ENCODE measurements at places on chromosomes 6 and 20. TPM values are rescaled to one million over a fixed set of nuclear protein-coding genes. Genes with fewer than 3 reads are reported as not detected.

OR12D3 gene
- total RNA-seq: not detected

FAM50B gene
- total RNA-seq: 4.9 TPM

CLVS2 gene
- total RNA-seq: 1.5 TPM

MEP1A gene
- total RNA-seq: not detected

DZANK1 gene
- total RNA-seq: 2.9 TPM

SNAP91 gene
- 4.7 TPM for total RNA-seq

SLC17A9 gene
- 2.5 TPM for total RNA-seq

PRR18 gene
- total RNA-seq: not detected

DNA sequence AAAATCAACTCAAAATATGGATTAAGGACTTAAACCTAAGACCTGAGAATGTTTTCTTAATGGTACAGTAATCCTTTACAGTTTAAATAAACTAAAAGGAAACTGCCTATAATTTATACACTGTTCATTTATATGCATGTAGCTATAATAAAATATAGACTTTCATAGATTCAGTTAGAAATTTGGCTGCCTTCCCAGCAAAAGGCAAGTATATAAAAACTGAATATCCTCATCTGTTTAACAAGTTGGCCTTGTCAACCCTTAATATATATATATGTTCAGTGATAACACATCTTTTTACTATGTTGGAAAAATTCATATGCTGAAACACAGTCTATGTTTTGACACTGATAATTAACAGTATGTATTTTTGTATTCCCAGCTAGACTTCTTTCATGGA, 123.1 kb downstream of the GRIK2 start:
- no peak for DNase-seq

GRCh38 chr6:33417128-33417902, 592 bp downstream of the CUTA start:
- DNase-seq: no peak

DNA sequence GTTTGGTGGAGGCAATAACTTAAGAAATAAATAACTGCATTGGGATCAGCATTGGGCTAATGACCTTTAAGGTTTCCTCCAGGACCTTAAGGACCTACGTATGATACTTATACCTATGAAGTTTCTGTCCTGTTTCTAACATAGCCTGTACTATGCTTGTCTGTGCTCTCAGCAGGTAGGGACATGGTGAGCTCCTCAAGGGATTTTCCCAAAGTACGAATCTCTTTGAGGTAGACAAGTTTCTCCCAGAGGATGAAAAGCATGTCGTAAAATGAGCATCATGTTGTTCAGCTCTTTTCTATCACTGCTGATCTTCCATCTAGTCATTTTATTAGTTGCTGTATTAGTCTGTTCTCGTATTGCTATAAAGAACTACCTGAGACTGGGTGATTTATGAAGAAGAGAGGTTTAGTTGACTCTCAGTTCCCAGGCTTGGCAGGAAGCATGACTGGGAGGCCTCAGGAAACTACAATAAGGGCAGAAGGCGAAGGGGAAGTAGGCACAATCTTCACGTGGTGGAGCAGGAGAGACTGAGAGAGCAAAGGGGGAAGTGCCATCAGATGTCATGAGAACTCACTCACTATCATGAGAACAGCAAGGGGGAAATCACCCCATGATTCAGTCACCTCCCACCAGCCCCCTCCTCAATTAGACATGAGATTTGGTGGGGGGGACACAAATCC, 77.8 kb upstream of the TGM3 start:
- DNase-seq: no peak

DNA sequence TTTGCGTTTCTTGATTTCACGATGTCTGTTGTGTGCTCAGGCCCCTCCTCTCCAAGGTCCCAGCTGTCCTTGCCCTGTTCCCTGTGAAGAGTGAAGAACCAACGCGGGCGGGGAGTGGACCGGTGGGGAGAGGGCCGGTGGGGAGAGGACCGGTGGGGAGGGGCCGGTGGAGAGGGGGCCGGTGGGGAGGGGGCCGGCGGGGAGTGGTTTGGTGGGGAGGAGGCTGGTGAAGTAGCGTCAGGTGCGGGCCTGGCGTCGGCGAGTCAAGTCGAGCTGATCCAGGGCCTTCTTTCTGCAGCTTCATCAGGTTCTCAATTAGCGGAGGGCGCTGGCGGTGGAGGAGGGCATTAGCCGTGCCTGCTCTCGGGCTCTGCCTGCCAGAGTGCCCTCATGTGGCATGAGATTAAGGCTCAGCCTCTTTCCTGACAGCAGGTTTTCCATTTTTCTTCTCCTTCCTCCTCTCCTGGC, 21.2 kb upstream of the BHLHE23 start:
- DNase-seq: no peak

DNA sequence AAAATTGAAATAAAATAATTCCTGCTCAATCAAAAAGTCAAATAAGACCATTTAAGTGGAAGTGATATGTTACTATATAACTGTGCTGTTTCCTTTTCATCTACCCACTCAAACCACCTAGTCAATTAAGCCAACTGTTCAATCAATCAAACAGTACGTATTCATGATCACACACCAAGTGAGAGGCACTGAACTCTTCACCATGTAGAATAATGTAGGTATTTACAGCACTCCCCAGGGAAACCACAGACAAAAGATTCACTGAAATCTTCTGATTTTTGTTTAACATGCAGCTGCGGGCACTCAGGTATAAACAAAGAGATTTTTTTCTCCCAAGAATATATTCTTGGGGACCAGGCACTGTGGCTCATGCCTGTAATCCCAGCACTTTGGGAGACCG, 21.3 kb upstream of the OPRM1 start:
- DNase-seq: no peak

- DNase-seq: no peak
Observed at GRCh38 chr6:101422811-101423210, 29.3 kb downstream of the GRIK2 start.

DNA sequence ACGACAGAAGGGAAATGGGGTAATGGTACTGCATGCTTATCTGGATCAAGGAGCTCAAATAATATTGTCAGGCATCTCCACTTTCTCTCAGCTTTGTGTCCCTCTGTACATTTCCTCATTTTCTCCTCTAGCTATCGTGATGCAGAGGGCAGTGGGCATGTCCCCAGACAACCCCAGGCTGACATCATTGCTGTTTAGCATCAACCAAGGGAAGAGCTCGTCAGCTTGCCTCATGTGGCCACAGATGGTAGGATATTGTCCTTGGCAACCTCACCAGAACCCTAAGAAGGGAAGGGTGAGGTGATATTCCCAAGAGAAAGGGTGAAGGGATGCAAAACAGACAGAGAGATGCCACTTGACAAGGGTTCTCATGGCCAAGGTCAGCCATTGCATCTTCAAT, 58.3 kb downstream of the MAFB start:
- DNase-seq: no peak

- no peak for DNase-seq
Observed at GRCh38 chr6:114053791-114054190, 82.8 kb upstream of the HDAC2 start.

DNA sequence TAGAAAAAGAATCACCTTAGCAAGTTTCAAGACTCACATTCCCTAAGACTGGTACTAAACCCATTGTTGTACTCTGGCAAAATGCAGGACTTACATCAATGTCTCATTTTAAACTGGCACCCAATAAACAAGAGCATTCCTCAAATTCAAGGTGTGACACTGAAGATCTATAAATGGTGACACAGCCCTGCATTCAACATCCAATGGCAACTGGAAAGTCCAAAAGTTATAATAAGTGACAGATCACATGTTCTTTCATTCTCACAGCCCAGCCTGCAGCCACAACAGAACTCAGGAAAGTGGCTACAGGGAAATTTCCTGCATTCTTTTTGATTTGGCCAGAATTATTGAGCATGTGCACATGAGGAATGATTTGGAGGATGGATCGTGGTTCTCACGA, 57.5 kb downstream of the MBOAT1 start:
- no peak for DNase-seq

- DNase-seq: no peak
Observed at GRCh38 chr6:84249724-84250123, 22.3 kb upstream of the CEP162 start.

- no peak for DNase-seq
Observed at GRCh38 chr20:31833931-31834521, 11.4 kb downstream of the FOXS1 start.

DNA sequence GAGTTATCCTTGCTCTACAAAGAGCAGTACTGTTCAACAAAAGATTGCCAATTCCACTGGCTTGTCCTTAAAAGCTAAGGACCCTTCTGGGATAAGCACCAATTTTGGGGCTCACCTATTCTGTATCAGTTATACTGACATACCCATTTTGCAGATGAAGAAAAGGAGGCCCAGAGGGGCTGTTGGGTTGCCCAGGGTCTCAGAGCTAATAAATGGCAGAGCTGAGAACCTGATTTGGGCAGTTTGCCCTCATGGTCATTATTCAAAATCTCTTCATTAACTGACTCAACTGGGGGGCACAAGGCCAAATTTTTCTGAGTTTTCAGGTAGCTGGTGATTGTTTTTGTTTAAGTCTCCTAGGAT, 31.3 kb downstream of the NSFL1C start:
- no peak for DNase-seq

GRCh38 chr6:131960371-131961133, 9.4 kb upstream of the CCN2 start:
- DNase-seq: no peak

GRCh38 chr6:154414021-154414813, 57.6 kb upstream of the IPCEF1 start:
- no peak for DNase-seq

All from vagina (tissue), 2 donors.